ENCODE measurements at places on chromosomes 13 and 19.

- no peak for DNase-seq
Observed at GRCh38 chr19:14478113-14478545, 3.0 kb upstream of the PTGER1 start.

DNA sequence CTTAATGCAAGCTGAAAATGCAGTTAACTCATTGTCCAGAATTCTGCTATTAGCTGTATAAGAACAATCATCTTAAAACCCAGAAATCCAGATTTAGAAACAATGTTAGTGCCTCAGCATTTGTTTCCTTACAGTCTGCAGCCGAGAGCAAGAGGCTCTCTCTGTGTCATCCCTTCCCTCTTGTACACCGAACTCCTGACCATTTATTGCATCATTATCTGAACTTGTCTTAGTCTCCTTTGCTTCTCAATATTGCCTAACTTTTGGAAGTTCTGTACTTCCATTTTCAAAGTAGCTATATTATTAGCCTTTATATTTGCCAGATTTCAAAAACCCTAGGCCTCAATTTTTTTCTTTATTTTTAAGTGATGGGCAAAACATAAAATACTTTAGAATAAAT is 27.1 kb downstream of the RNASEH2B start:
- DNase-seq = no peak

- no peak for DNase-seq
Observed at GRCh38 chr19:55686311-55687050, 11.5 kb downstream of the EPN1 start.

DNA sequence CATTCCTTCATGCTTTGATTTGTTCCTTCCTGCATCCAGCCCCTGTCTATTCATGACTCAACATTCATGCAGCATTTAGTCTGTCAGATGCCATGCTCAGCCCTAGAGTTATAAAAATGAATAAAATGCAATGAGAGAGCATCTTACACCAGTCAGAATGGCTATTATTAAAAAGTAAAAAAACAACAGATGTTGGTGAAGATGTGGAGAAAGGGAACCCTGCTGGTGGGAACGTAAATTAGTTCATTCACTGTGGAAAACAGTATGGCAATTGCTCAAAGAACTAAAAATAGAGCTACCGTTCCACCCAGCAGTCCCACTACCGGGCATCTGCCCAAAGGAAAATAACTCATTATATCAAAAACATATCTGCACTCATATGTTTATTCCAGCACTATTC is 70.0 kb upstream of the GTF3A start:
- no peak for DNase-seq

DNA sequence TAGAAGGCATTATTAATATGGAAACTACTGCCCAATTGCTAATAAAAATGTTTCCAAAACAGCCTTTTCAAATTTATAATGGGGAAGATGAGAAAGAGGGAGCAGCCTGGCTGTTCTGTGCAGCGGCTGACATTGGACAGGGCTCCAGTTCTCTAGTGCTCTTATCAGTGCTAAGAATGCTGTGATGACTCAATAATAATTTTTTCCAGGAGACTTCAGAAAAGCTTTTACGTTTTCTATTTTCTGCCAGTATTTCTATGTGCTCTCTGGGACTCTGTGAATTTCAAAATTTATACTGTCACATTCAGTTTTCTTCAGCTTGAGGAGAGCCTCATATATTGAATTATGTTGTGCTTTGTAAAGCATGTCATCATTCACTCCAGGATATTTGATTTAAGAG is 209.6 kb downstream of the VWA8 start:
- DNase-seq = no peak

DNA sequence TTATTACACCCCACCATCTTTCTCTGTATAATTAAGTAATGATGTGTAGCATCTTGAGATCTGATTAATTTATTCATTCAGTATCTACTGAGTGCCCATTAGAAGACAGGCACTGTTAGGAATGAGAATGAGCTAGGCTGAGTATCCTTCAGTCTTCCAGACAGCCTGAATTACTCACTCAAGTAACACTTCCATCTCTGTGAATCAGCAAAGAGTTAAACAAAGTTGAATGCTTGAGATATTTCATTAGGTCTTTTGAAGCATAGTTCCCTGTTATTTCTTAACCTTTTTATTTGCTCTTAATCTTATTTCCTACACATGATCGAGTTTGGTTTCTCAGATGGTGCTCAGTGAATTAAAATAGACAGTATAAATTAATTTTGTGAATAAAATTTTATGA is 413.7 kb downstream of the DCT start:
- DNase-seq = no peak

DNA sequence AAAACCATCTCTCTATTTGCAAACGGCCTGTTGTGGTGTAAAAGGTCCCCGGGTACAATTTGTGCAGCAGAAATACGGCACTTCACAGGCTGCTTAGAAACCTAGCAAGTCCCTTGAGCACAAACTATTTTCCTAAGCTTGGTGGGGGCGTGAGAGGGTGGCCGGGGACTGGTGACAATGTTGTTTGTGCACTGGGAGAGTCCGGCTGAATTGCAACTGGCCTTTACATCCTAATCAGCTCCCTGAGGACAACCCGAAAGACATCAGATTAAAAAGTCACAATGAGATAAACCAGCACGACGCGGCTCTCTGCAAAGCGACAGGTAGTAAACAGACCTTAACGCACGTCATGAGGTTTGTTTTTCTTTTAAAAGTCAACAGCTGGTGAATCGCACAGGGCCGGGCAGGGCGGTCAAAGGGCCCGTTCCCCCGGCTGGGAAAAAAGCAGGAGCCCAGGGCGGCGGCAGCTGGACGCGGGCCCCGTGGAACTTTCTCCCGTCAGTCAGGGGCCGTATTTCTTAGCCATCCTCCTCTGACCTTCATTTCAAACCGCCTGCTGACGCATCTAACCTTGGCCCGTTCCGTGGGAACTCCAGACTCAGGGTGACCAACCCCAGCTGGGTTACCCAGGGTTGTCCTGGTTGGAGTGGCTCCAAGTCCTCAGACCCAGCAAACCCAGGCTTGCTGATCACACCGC is 112.3 kb downstream of the GADD45B start:
- no peak for DNase-seq

DNA sequence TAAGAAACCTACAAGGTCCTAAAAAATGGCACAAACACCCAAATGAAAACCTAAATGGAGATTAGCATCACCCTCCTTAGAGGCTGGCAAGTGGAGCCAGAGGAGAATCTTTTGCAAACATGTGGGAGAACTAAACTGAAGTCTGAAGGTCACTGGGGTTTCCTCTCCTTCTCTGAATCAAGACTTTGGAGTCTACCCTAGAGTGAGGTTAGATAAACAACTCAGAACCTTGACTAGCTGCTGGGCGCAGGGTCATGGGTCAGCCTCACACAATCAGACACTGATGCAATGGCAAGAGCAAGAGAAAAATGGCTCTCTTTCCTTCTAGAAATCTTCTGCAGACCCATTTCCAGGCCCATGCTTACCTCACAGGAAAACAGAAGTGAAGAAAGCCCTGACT is 165.8 kb downstream of the KCTD12 start:
- no peak for DNase-seq

GRCh38 chr19:44050740-44051649 is 841 bp upstream of the ZNF223 start:
- DNase-seq = no peak

DNA sequence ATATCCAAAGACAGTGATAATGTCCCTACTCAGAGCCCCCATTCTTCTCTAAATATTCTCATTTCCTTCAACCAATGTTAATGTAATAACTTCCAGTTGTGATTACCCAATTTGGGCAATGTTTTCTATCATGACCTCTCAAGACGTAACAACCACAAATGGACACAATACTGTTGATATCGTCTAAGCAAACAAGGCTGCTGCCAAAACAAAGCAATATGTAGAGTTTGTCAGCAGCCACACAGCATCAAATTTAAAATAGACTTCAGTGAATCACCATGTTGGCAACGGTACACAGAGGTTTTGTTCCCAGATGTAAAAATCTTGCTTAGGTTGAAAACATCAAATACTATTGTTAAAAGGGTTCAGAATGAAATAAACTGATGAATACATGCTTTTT is 205.1 kb downstream of the DACH1 start:
- no peak for DNase-seq

DNA sequence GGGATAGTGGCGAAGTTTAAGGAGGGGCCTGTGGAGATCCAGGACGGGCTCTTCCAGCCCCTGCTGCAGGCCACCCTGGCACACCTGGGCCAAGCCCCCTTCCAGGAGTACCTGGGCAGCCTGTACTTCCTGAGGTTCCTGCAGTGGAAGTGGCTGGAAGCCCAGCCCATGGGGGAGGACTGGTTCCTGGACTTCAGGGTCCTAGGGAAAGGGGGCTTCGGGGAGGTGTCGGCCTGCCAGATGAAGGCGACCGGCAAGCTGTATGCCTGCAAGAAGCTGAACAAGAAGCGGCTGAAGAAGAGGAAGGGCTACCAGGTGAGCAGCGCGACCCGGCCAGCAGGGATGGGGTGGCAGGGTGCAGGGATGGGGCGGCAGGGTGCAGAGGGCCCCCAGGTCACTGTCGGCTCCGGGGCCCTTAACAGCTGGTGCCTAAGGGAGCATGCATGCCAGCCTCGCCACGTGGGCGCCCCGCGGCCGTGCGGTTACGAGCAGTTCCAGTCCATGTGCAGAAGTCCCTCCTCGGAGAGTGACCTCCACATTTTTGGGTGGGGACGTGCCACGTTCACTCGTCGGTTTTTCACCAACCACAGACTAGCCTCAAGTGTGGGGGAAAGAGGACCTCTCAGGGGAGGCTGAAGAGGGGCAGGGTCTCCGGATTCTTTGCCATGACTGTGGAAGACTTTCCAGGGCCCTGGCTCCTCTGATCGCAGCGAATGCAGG is 912 bp downstream of the GRK1 start:
- DNase-seq = peak; percentile 17

DNA sequence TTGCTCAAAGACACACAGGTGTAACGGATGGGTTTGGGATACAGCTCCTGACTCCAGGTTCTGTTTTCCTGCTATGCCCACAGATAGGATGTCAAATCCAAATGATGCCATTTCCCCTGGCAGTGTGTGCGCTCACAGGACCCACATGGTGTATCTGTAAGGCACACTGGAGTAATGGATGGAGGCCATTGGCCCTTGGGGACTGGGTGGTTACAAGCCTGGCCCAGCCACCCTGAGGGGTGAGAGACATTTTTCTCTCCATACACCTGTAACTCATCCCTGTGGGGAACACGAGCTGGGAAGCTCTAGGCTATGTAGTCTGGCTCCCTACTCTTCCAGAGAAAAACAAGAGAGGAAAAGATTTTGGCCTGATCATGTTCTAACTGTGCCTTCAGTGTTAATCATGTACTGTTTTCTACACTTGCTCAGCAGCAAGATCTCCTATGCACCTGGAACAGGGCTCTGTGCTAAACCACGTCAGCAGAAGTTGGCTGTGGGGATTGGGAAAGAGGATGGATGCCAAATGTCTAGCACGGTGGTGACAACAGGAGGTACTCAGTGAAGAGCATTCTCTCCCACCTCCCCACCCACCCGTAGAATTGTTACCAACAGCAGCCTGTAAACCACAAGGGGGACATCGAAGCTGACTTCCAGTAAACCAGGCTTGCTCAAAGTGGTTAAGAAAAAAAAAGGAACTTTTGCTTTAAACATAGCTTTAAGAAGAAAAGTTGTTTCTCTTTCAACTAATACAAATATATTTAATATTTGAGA is 237.0 kb downstream of the LACC1 start:
- DNase-seq = peak; percentile 45

DNA sequence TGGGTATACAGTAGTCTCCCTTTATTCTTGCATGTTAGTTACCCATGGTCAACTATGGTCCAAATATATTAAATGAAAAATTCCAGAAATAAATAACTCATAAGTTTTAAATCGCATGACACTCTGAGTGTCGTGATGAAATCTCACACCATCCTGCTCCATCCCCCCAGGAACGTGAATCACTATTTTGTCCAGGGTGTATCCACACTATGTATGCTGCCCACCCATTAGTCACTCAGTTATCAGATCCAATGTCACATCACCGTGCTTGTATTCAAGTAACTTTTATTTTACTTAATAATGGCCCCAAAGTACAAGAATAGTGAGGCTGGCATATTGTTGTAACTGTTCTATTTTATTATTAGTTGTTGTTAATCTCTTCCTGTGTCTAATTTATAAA is 115.8 kb upstream of the SERP2 start:
- DNase-seq = no peak

GRCh38 chr13:101875091-101875490 is 422.6 kb downstream of the ITGBL1 start:
- DNase-seq = no peak

DNA sequence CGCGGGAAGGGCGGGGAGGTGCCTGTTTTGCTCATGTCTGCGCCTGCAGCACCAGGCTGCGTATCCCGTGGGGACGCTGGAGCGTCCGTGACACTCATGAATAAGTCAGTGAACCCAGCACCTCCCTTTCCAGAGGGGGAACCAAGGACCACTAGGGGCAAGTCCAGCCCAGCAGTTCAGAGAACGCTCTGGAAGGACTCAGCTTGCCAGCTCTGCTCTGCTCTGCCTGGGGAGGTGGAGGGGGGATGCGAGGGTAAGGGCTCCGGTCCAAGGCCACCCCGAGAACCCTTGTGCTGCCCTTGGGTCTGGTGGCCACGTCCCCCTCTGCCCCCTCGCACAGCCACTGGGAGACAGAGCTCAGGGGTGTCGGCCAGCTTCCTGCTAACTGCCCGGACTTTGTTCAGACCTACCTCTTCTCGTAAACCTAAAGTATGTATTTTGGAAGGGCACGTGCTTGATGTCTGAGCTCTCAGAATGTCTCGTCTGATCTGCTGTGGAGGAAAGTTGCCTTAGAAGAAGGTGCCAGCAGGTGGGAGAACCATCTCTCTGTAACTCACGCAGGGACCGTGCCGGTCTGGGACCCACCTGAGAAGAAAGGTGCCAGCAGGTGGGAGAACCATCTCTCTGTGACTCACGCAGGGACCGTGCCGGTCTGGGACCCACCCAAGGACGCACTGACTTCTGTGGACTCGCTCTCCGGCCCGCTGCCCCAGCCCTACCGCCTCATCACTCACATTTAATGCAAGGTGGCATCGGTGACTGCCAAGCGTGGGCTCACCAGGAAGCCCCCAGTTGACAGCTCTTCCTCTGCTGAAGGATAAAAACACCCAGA is 34.1 kb downstream of the TMEM255B start:
- DNase-seq = no peak

DNA sequence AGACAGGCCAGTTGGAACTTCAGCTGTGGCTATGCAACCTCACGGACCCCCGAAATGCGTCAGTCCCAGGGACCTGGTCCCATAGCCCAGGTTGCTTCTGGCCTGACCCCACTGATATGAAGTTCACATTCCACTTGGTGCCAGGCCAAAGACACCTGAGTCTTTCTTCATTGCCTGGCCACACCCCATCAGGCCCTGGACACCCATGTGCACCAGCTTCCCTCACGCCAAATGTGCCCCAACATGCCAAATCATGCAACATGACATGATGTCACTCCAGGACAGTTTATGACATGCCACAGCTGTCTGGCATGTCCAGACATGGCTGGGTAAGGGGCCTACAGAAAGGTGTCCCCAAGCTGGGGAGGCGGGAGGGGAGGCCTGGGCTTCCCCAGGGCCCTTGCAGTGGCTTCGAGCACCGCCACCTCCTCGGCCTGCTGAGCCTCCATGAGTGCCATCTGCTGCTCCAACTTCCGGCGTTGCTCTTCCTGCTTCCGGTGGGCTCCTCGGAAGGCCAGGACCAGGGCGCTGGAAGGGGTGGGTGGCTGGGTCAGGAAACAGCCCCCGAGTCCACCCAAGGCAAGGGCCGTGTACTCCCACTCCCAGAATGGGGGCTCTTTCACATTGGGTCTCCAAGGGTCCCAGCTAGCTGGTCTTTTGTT is 4.3 kb upstream of the NR2F6 start:
- DNase-seq = no peak

- no peak for DNase-seq
Observed at GRCh38 chr19:17097593-17098126, 22.1 kb downstream of the MYO9B start.
